ENCODE measurements at places on chromosomes 16 and 17. TPM values are rescaled to one million over a fixed set of nuclear protein-coding genes. Genes with fewer than 3 reads are reported as not detected.
A peak's percentile ranks its signal among the peaks of the same experiment; 100 is the strongest.

The GLTPD2 gene
- not detected for polyA plus RNA-seq

GRCh38 chr16:11805556-11805955, 8.5 kb upstream of the ZC3H7A start:
- DNase-seq = no peak

- DNase-seq = no peak
These were observed 366.0 kb downstream of the SOX9 start for GRCh38 chr17:72486806-72487205.

The ALDH3A1 gene
- 0.79 TPM for polyA plus RNA-seq

GRCh38 chr16:53055541-53056391, 975 bp downstream of the CHD9 start:
- peak; percentile 43 for DNase-seq

The HS3ST6 gene
- 0.03 TPM for polyA plus RNA-seq

DNA sequence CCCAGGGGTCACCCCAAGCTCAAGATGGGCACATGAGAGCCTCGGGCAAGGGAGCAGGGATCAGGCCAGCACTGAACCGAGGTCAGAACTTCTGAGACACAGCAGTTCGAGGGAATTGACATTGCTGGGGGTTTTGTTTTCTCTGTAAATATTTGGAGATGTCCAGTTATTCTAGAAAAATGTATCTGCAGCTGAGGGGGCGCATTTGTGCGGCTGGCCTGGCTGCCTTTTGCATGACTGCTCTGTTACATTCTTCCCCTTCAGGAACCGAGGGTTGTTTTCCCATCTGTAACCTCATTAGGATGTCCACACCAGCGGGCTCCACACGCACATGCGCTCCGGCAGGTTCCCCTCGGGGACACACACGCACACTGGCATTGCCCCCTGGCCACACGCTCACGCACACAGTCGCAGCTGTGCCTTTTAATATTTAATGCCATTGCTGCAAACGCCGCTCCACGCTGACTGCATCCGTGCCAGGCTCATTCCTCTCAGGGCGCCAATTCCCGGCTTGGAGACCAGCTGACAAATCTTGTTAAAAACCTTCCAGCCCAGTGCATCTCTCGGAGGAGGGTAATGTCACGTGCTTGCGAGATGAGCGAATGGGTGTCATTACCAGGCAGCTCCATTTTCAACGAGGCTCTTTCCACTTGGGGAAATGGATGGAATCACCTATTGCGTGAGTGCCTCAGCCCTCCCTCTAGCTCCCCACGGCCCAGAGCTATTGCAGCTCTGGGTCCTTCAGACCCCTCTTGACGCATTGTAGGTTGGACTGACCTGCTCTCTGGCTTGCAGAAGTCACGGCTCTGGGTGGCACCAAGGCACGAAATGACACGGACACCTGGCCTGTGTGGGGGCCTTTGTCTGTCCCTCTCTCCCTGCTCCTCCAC, 13.1 kb downstream of the CCR7 start:
- no peak for DNase-seq

DNA sequence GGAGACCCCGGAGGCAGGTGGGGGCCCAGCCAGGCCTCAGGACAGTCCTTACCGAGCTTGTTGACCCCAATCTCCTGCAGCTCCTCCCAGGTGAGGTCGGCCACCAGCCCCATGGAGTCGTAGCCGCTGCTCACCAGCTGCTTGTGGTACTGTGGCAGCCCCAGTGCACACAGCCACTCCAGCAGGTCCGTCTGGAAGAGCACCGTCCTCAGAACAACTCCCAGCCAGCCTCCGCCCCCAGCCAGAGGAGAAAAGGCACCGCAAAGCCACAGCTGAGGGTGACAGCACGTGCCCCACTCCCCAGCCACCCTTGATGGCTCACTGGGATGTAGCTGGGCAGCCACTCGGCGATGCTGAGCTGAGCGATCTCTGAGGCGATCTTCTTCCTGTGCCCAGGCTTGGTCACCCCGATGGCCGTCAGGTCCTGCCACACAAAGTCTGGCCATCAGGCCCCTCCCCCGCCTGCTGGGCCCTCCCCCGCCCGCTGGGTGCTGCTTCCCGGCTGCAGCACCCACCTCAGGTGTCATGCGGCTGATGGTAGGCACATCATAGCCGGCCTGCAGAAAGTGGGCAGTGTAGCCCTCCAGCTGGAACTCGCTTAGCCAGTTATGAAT, 11.9 kb downstream of the CASKIN2 start:
- no peak for DNase-seq

DNA sequence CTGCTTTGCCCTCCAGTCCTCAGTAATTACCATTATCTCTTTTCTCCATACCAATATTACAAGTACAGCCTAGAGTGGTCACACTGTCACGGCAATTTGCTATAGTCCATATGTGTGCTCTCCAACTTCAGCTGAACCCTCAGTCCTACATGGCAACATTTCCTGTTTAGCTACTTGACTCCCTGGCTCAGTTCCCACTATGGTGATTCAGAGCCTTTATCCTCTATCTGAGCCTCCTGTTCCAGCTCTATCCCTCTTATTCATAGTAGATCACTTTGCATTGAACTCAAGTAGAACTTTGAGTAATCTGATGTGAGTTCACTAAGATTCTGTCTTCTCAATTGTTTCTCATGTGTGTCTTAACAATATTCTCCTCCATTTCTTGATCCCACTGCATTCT, 43.7 kb upstream of the GOSR1 start:
- DNase-seq = no peak

GRCh38 chr16:27235055-27235937, 32.0 kb downstream of the KDM8 start:
- DNase-seq = peak; percentile 71

DNA sequence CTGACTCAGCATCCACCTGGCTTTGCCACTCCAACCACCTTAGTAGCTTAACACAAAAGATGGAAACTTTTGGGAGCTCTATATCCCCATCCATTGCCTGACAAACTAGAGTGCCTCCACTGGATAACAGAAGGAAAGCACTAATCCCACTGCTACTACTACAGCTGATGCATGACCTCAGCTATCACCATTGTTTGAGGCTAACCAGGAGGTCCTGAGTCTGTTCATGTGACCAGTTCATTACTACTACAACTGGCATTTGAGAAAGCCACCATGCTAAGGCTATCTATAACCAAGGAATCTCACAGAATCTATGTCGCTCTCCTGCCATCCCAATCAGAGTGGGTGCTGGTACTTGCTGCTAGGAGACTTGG, 604.3 kb upstream of the CA10 start:
- no peak for DNase-seq

DNA sequence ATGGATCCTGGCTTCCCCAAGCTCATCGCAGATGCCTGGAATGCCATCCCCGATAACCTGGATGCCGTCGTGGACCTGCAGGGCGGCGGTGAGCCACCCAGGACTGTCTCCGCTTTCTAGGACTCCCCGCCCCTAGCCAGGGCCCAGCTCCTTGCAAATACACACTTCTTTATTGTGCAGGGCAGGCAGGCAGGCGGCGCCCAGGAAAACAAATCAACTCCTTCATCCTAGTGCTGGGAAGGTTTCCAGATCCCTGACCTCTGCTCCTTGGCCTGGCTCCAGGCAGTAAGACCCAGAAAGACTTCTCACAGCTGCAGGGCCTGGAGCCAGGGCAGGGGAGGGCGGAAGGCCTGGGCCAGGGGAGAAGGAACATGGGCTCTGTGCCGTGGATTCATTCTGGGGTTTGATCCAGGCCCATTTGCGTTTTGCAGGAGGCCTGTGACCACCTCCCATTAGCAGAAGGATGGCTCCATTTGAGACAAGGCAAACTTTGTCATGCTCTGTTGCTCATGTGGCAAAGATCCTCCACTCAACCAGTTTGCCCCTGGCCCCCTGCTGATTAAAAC, 6.0 kb upstream of the LPCAT2 start:
- DNase-seq = peak; percentile 78

The ZPBP2 gene
- not detected for polyA plus RNA-seq

DNA sequence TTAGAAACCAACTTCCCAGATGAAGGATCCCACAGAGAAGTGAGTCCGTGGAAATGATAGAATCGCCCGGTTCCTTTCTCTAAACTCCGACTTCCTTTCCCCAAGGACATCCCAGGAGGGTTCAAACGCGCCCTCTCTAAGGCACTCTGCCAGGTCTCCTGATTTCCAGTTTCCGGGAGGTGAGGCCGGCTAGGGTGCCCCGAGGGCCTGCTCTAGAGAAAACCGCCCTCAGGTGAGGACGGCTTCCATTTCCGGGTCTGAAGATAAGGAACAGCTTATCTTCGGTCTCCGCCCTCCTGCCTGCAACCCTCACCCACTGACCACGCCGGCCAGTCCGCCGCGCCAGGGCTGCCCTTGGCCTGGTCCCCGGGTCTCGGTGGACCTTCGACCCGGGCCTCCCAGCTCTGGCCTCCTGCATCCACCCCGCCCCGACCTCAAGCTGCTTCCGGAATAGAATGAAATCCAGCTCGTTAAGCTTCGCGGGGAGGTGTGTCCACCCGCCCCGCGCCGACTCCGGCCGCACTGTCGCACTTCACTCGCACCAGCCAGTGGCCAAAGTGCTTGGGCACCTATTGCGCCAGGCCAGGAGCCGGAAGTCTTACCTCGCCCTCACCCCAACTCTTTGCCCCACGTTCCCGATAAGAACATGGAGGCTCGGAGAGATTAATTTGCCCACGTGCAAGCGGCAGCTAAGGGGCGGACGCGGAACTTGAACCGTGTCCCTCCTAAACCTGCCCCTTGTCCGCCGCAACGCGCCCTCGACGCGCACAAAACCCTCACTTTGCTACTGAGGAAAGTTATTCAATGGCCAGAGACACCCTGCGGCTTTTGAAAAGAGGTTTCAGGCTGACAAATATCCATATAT, 836 bp upstream of the MMP15 start:
- DNase-seq = peak; percentile 49

DNA sequence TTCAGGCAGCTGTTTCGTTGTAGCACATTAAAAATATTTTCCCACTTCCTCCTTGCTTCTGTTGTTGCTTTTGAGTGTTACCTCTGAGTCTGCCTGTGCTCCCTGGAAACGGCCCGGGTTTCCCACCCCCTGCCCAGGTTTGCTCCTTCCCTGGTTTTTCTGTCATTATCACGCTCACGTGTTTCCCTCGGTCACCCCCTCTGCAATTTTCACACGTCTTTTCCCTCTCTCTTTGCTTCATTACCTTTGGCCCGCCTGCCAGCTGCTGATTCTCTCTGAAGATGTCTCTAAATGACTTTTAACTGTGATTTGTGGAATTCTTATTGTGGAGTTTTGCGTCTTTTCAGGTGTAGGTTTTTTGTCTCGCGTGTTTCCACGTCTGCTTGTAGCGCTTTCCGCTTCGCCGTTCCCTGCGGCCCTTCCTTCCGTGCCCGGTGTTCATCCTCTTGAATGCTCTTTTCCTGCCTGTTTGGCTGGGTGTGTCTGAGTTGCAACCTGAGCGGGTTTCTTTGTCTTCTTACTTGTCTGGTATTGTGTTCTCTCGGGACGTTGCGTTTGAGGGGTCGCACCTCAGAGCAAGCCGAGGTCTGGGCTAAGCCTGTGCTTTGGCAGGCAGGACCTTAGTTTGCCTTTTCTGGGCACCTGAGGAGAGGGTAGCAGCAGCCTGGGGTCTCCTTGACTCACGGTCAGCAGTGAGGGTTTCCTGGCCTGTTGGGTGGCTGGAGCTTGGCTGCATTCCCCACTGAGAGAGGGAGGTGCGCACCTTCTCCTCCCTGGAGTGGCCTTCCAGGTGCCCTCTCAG, 96.3 kb upstream of the ZNF750 start:
- no peak for DNase-seq

GRCh38 chr17:33125552-33125950, 133.9 kb downstream of the SPACA3 start:
- DNase-seq = no peak

The ITGAX gene
- 0.66 TPM for polyA plus RNA-seq

The CSH2 gene
- polyA plus RNA-seq = not detected

DNA sequence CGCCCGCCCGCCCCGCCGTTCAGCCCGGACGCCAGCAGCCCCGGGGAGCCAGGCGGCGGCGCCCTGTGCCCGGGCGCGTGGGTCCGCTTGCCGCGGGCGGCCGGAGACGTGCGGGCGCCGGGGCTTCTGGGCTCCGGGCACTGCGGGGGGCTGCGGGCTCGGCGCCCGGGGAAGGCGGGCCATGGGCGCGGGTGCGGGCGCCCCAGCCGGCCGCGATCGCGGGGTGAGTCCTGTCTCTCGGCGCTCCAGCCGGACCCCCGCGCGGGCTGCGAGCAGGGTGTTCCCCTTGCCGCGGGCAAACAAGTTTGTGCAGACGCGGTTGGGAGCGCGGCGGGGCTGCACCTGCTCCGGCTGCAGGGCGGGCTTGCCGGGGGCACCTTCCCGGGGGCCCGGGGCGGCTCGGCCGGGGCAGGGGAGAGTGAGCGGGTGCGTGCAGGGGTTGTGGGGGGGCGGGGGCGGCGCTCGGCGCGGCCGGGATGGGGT, 292 bp downstream of the WSCD1 start:
- no peak for DNase-seq

DNA sequence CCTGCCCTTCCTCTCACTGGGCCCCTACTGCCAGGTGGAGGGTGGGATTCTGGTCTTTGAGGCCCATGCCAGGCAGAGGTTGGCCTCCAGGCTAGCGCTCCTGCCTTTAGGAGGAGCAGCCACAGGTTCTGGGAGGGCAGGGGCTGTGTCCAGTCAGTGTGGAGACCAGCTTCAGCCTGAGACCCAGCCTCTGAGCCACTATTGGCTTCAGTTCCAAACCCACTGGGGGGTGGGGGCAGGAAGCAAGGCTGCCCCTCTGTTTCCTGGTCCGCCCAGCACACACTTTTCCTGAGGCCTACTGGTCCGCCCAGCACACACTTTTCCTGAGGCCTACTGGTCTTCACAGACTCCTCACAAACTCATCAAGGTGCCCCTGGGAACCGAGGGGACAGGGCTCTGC, 16.4 kb downstream of the SLC5A10 start:
- DNase-seq = no peak

- no peak for DNase-seq
These were observed 15.7 kb downstream of the IGFBP4 start for GRCh38 chr17:40458851-40459482.

GRCh38 chr16:80612461-80613017, 71.7 kb downstream of the DYNLRB2 start:
- DNase-seq = no peak

The CACNG5 gene
- 0.10 TPM for polyA plus RNA-seq

DNA sequence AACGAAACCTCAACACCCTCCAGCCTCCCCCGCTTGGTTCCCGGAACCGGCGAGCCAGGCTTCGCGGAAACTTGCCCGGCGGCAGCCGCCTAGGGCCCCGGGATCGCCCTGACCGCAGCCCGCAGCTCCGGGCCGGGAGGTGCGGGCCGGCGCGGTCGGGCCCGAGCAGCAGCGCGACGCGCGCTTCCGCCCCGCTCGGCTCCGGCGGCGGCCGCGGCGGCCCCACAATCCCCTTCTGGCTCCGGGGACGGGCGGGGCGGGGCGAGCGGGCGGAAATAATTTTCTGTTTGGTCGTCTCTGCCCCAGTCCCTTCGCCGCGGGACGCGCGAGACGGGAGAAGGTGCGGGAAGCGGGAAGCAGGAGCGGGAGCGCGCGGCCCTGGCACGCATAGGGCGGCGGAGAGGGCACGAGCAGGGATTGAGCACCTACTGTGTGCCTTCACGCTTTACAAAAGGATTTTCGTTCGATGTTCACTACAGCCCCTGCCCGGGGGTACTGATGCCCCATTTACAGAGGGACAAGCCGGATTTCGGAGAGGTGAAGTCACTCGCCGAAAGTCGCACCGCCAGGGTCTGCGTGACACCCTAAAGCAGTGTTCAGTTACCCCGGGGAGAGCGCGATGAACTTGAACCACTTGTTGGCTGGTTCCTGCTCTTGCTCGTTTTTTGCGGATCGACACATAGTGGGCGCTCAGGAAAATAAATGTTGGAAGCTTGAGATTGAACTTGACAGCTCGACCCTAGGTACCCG, 2.7 kb upstream of the MLLT6 start:
- DNase-seq = peak; percentile 94
